ENCODE measurements at places on chromosomes 2 and 18.

DNA sequence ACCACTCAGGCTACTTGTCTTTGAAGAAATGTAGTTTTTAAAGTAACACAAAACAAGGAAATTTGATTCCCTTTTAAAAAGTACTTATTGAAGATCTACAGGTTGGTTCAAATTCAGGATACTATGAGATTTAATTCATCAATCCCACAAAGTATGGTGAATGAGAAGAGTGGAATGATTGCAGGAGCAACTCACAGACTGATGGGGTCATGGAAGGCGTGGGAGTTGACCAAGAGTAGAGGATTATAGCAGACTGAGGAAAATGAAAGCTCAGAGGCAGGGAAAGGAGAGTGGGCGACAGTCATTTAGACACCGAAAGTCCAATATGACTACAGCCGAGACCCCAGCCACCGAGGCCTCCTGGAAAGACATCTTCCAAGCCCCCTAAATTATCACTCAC is 12.5 kb upstream of the DAPL1 start:
- no peak for DNase-seq

DNA sequence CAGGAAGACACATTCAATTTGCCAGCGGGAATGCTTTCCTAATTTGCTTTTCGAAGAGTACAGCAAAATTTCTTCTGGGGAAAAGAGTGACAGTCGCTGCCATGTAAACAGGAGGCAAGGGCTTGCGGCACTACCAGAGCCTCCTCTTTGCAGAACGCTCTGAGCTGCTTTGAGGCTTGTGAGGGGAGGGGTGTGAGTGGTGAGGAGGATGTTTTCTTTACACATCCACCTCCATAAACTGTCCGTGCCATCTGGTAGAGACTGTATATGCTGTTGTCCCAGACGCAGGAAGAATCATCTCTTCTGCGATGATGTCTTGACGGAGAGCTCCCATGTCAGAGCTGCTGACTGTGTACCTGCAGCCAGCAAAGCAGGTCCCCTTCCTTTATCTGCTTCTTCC is 138.0 kb downstream of the SOCS6 start:
- DNase-seq = no peak

GRCh38 chr2:107322416-107322815 is 436.4 kb upstream of the ST6GAL2 start:
- no peak for DNase-seq

GRCh38 chr2:1446301-1446700 is 33.0 kb downstream of the TPO start:
- DNase-seq = no peak

- no peak for DNase-seq
Observed at GRCh38 chr2:217626926-217627325, 375.9 kb downstream of the TNS1 start.
